ENCODE measurements at places on chromosomes 12 and 14.

DNA sequence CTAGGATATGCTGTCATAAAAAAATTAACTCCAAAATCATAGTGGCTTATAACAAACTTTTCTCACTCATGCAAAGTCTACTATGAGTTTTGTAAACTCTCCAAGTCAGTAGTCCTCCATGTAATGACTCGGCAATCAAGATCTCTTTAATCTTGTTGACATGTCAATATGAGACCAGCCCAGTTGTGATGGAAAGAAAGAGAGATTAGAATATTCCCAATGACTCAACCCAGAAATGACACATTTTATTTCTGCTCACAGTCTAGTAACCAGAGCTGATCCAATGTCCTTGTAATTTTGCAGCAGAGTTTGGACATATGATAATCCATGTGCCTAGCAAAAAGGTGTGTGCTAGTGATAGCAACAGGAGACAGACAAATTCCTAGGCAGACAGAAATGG, 112.6 kb upstream of the CNTN1 start:
- no peak overlapping the region for H3K4me3 ChIP-seq
- H3K27ac ChIP-seq = no peak overlapping the region
- H3K36me3 ChIP-seq = no peaks in the 10 kb centered on the region
- H3K4me1 ChIP-seq = no peaks in the 10 kb centered on the region

GRCh38 chr12:51823875-51824565, 24.5 kb downstream of the FIGNL2 start:
- DNase-seq = no peak
- H3K4me3 ChIP-seq = no peak overlapping the region
- no peaks in the 10 kb centered on the region for H3K27me3 ChIP-seq
- no peaks in the 10 kb centered on the region for H3K36me3 ChIP-seq
- peaks cover 10% of the 10 kb centered on the region for H3K4me1 ChIP-seq

DNA sequence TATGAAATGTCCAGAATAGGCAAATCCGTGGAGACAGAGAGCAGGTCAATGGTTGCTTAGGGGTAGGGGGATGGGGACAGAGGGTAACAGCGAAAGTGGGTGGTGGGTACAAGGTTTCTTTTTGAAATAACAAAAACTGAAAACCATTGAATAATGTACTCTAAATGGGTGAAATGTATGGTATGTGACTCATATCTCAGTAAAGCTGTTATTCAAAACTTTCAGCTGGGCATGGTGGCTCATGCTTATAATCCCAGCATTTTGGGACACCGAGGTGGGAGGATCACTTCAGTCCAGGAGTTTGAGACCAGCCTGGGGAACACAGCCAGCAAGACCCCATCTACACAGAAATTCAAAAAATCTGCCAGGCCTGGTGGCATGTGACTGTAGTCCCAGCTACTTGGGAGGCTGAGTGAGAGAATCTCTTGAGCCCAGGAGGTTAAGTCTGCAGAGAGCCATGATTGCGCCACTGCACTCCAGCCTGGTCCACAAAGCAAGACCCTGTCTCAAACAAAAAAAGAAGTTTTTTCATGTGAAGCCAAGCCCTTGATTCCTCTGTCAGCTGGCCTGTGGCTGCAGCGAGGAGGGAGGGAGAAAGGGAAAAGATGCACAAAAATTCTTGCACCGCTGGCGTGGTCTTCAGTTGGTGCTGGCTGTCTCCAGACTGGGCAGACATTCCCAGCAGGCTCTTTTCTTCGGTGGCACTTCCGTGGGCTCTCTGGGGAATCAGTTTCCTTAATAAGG, 248.2 kb downstream of the SLC41A2 start:
- no peak for DNase-seq
- no peaks in the 10 kb centered on the region for H3K27me3 ChIP-seq
- H3K4me3 ChIP-seq = no peak overlapping the region
- no peaks in the 10 kb centered on the region for H3K4me1 ChIP-seq

DNA sequence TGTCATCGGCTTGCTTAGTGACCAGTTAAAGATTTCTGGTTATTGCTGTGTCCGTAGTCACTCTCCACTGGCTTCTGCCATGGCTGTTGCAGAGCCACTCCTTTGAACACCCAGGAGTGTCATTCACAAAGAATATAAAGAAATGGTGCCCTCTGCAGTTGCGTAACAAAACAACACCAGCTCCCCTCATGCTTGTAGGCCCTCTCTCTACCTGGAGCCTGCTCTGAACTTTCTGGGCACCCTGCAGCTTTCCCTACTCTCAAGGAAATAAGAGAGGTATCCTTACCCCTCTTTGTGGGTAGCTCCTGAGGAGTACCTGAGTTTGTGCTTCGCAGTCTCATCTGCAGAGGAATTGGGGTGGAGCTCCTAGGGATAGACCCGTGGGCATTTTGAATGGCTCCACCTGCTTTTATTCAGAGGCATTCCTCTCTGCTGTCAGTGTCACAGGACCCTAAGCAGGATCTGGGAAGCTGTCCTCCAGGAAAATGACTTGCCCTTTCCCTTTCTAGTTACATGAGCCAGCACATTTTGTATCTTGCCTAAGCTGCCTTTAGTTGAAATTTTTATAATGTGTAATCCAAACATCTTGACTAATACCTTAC, 97.2 kb upstream of the TMEM260 start:
- no peak overlapping the region for H3K4me3 ChIP-seq

DNA sequence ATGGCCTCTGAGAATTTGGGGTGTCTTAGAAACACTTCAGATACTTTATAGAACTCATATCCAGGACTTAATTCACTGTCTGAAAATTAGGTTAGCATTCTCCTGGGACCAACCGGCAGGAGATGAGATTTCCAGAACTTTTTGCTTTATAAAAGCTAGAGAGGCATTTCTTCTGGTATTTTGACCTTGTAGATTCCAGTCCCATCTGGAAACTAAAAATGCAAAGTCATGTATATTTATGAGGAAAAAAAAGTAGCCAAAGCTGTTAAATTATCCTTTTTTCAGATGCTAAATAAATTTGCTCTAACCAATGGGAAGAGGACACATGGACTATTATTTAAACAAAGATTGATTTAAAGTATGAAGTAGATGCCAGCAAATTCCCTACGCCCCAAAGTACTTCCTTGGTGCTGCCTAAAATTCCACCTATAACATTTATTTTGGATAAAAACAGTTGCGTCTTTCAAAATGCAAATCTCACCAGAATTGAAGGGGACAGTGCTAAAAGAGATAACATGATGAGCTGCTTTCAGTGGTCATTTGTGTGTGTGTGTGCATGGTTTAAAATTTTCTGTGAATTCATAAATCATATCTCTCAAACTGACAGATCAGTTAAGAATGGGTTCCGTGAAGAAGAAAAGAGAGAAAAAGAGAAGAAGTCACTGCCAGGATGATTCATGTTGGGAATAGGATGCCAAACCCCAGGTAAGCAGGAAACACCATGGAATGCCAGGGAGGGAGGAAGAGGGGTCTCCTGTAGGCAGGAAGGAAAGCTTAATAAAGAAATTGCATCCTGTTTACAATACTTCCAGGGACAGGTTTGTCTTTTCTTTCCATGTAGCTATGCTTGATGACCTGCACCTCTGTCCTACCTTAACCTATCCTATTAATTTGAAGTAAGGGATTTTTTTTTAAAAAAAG, 97.7 kb upstream of the RGS6 start:
- no peaks in the 10 kb centered on the region for H3K27me3 ChIP-seq
- no peak for DNase-seq
- H3K4me1 ChIP-seq = no peaks in the 10 kb centered on the region
- no peak overlapping the region for H3K27ac ChIP-seq
- no peaks in the 10 kb centered on the region for H3K36me3 ChIP-seq

DNA sequence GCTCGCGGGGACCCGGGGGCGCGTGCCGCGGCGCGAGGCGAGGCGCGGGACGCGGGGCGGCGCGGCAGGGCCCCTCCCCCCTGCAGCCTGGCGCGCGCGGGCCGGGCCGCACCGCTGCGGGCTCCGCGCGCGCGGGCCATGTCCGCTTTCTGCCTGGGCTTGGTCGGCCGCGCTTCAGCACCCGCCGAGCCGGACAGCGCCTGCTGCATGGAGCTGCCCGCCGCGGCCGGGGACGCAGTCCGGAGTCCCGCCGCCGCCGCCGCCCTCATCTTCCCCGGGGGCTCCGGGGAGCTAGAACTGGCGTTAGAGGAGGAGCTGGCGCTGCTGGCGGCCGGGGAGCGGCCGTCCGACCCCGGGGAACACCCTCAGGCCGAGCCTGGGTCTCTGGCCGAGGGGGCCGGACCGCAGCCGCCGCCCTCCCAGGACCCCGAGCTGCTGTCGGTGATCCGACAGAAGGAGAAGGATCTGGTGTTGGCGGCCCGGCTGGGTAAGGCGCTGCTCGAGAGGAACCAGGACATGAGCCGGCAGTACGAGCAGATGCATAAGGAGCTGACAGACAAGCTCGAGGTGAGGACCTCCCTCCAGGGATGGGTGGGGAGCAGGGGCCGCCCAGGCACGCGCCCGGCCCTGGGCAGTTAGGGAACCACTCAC, 820 bp downstream of the BICDL1 start:
- H3K27me3 ChIP-seq = no peaks in the 10 kb centered on the region
- peak; percentile 50 for DNase-seq
- H3K4me1 ChIP-seq = peaks cover 17% of the 10 kb centered on the region
- no peaks in the 10 kb centered on the region for H3K36me3 ChIP-seq
- peak overlapping the region; percentile 53 for H3K4me3 ChIP-seq
- no peak overlapping the region for H3K27ac ChIP-seq

- H3K27ac ChIP-seq = no peak overlapping the region
- H3K27me3 ChIP-seq = peaks cover 1% of the 10 kb centered on the region
- H3K36me3 ChIP-seq = no peaks in the 10 kb centered on the region
- H3K4me3 ChIP-seq = no peak overlapping the region
These were observed 22.0 kb upstream of the NUDT14 start for GRCh38 chr14:105203057-105203531.

- no peaks in the 10 kb centered on the region for H3K27me3 ChIP-seq
- no peaks in the 10 kb centered on the region for H3K4me1 ChIP-seq
- no peak overlapping the region for H3K27ac ChIP-seq
These were observed 815.8 kb downstream of the BCL11B start for GRCh38 chr14:98456231-98456630.

DNA sequence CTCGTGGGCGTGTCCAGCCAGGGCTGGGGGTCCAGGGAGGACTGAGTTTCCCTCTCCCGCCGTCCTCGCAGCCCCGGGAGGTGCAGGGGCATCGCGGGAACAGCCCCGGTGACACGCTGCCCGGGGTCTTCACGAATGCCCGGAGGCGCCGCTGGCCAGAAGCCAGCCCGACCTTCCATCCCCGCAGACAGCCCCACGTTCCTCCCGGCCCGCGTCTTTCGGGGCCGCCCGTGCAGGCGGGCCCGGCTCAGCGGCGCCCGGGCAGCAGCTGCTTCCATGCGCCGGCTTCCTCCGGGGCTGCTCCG, 827 bp upstream of the TEDC1 start:
- H3K4me1 ChIP-seq = peaks cover 10% of the 10 kb centered on the region
- no peak for DNase-seq
- peaks cover 9% of the 10 kb centered on the region for H3K36me3 ChIP-seq
- peak overlapping the region; percentile 100 for H3K27ac ChIP-seq
- no peaks in the 10 kb centered on the region for H3K27me3 ChIP-seq

GRCh38 chr12:278046-278445, 15.4 kb upstream of the SLC6A13 start:
- H3K4me3 ChIP-seq = no peak overlapping the region
- DNase-seq = no peak
- no peak overlapping the region for H3K27ac ChIP-seq
- H3K4me1 ChIP-seq = no peaks in the 10 kb centered on the region

DNA sequence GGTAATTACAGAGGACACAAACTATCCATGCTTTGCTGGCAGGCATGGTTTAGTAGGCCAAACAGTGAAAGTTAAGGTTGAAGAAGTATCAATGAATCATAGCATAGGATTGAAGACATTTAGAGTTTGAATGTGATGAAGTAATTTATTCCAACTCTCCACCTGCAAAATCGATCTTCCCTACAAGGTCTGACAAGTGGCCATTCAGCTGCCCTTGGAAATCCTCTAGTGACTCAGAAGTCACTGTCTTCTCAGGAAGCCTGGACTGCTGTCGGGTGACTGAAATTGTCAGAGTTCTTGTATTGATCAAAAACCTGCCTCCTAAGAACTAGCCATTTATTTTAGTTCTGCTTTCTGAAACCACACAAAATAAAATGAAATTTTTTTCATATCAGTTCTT, 17.7 kb upstream of the STXBP6 start:
- H3K27me3 ChIP-seq = peaks cover 2% of the 10 kb centered on the region
- DNase-seq = no peak
- H3K4me1 ChIP-seq = no peaks in the 10 kb centered on the region
- H3K36me3 ChIP-seq = no peaks in the 10 kb centered on the region
- H3K27ac ChIP-seq = no peak overlapping the region
- H3K4me3 ChIP-seq = no peak overlapping the region

DNA sequence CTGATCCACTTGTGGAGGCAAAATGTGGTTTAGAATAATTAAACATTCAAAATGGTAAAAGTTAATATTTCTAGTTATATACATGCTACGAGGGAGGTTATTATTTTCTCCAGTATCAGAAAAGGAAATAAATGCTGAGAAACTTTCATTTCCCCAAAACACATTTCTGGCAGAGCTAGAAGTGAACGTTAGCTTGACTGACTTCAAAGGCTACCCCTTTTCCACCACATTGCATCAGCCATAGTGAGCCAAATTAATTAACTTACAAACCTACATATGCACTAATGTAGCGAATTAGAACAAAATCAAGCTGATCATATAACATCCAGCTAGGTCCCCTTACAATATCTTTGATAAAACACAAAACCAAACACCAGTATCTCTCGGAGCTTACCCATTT, 49.3 kb upstream of the RERGL start:
- no peak overlapping the region for H3K4me3 ChIP-seq
- H3K36me3 ChIP-seq = no peaks in the 10 kb centered on the region
- H3K4me1 ChIP-seq = no peaks in the 10 kb centered on the region
- no peak for DNase-seq
- no peak overlapping the region for H3K27ac ChIP-seq

DNA sequence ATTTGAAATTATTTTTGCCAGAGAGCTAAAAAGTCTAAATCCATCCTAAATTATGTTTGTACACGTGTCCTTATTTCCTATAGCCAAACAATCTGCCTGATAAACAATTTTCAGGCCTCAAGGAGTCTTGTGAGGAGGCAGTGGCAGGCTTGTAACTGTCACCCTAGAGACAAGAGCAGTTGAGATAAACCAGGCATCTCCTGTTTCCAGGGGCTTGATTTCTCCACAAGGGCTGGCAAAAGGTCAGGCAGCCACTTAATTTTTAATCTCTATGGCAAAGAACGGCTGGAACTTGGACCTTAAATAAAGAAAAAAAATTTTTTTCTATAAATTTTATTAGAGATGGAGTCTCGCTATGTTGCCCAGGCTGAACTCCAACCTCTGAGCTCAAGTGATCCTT, 15.5 kb downstream of the PKP2 start:
- H3K36me3 ChIP-seq = no peaks in the 10 kb centered on the region
- no peak for DNase-seq
- no peak overlapping the region for H3K27ac ChIP-seq
- H3K4me3 ChIP-seq = no peak overlapping the region
- H3K27me3 ChIP-seq = peaks cover 6% of the 10 kb centered on the region

DNA sequence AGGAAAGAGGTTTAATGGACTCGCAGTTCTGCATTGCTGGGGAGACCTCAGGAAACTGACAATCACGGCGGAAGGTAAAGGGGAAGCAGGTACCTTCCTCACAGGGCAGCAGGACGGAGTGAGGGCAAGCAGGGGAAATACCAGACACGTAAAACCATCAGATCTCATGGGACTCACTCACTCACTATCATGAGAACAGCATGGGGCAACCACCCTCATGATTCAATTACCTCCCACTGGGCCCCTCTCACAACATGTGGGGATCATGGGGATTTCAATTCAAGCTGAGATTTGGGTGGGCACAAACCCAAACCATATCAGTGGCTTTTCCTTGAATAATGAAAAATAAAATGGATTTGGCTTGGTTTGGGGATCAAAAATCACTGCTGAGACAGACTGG, 380.5 kb downstream of the VRK1 start:
- no peak overlapping the region for H3K27ac ChIP-seq
- peaks cover 3% of the 10 kb centered on the region for H3K4me1 ChIP-seq
- no peaks in the 10 kb centered on the region for H3K36me3 ChIP-seq
- no peak for DNase-seq
- H3K4me3 ChIP-seq = no peak overlapping the region
- peaks cover 7% of the 10 kb centered on the region for H3K27me3 ChIP-seq
